ENCODE measurements at places on chromosomes 12 and 14. TPM values are rescaled to one million over a fixed set of nuclear protein-coding genes. Genes with fewer than 3 reads are reported as not detected.

The KCNMB4 gene
- polyA plus RNA-seq: 20.7 TPM

The PRB2 gene
- polyA plus RNA-seq: not detected

GRCh38 chr14:94569381-94570001 lies 8.2 kb downstream of the SERPINA4 start:
- no peak for DNase-seq

GRCh38 chr14:105909046-105909827 lies 382.9 kb downstream of the TMEM121 start:
- no peak for DNase-seq

Measured in renal cortex interstitium (tissue), 15 donors.